ENCODE measurements at places on chromosomes 7 and 10. TPM values are rescaled to one million over a fixed set of nuclear protein-coding genes. Genes with fewer than 3 reads are reported as not detected.

DNA sequence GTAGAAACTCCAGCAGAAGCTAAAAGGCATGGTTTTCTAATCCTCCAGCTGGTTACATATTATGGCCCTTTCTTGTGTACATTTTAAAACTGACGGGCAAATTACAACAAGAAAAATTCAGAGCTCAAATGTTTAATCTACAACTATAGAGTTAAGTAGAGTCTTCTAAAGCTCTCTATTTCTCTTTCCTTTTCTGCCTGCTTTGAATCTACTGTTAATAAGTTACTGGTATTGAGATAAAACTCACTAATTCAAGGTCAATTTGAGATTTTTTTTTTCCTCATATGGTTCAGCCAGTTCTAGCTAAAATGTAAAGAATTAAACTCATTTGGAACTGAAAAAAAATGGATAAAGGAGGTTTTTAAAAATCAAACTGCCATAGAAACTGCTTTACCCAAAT lies 1.6 kb upstream of the PRSS37 start:
- DNase-seq = no peak

DNA sequence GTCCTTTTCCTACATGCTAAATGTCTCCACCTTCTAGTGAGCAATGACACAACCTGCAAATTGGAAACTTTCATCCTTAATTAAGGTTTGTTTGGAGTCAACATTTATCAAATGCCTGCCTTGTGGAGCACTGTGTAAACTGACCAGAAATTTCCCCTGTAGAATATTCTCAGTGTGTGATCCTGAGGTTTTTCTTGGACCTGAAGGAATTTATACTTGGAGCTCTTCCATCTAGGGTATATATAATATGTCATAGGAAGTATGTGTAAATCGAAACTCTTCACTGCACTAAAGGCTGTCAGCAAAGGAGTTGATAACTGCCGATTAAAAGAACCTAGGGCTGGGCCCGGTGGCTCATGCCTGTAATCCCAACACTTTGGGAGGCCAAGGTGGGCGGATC lies 152.4 kb downstream of the NSUN6 start:
- no peak for DNase-seq

TMEM196 gene
- 0.04 TPM for total RNA-seq

DNA sequence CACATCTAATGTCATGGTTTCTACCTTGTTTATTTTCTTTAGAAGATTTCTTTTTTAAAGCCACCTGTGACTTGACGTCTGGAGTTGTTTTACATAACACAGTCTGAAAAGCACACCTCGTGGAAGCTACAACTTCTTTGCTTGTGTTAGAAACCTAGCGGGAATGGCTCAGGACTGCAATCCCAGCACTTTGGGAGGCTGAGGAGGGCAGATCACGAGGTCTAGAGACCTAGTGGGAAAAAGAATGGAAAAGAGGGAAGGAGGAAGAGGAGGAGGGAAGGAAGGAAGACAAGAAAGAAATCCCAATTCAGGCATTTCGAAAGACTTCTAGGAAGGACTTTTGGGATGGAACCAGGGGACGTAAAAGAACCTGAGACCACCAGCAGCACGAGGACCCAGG lies 146.3 kb upstream of the CELF2 start:
- peak; percentile 44 for DNase-seq

DNA sequence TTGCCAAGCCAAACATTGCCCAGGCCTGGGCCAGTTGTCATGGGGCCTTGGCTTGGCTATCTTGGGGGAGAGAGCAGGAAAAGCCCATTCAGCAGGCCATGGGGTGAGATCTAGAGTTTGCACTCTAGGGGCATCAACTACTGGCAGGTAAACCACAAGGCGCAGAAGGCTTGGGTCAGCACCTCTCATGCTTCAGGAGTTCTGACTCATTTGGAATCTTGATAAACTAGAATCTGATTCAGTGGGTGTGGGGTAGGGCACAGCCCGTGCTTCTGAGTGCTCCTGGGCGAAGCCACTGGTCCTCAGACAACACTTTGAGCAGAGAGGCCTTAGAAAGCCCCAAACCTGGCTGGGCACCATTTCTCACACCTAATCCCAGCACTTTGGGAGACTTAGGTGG lies 81.1 kb downstream of the RGS10 start:
- no peak for DNase-seq

OR2A1 gene
- 0.13 TPM for total RNA-seq

DNA sequence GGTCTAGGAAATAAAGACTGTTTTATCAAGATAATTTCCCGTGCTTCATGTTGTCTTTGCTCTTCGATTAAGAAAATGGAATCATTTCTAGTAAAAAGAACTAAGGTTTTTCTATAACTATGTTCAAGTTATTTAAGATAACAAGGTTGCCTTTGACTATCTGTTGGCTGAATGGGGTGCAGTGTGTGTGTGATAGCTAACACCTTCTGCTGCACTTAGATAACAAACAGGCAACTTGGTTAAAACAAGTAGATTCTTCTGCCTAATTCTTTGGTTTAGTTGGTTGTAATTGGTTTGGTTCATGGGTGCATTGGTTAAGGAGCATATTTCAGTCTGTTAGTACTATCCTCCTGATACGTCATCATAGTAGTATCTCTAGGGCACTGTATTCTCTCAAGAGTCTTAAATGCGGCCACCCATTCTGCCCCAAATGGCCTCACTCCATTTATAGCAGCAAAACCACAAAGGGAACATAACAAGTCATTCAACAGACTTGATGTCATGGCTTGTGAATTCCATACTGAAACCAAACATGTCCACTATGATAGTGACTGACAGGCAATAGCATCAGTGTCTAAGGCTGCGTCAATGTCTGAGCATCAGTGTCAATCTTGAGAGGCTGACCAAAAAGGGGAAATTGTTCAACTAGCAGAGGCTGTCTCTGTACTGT lies 55.7 kb downstream of the CCDC3 start:
- no peak for DNase-seq

ANKRD22 gene
- total RNA-seq = not detected

GRCh38 chr7:32761451-32762205 lies 129.9 kb downstream of the KBTBD2 start:
- peak; percentile 5 for DNase-seq

DNA sequence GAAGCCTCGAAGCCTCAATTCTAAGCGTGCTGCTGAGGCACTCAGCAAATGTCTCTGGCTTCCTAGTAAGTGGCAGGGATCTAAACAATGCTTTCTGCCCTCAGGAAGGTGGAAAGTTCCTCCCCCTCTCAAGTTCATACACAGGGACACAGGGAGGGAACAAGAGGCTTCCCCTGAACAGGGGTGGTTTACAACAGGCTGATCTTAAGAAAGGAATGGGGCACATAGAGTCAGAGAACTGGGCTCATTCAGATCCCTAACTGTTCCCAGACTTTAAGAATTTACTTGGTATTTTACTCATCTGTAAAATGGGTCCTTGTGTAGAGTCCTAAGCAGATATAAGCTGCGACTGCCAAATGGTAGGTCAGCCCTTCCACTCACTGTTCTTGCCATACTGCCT lies 2.5 kb downstream of the TNS3 start:
- peak; percentile 26 for DNase-seq

DNA sequence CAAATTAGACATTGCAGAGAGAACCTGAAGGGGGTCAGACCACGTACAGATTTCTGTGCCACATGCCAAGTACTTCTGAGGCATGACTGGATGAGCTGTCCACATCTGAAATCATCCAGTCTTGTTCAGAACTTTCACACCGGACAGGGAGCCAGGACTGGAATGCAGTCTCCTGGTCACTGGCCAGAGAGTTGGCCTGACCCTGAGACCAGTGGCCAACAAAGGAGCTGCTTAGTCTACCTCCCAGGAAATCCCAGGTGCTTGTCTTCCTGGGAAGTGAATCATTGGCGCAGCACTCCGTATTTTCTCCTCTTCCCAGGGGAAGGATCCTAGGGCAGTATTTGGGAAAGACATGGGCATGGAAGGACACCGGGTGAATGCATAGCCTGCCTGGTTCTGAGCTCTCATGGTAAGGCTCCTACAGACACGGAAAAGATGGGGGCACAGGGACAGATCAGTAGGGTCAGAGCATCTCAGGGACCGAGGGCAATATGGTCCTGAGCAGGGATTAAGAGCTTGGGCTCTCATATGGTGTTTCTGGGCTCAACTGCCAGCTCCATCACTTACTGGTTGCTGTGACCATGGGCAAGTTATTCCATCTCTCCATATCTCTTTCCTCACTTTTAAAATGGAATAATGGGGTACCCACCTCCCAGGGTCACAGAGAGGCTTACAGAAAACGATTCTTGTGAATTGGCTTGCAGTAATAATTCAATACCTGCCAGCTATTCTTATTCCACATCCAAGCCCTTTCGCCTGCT lies 1.3 kb upstream of the SCD start:
- no peak for DNase-seq

DNA sequence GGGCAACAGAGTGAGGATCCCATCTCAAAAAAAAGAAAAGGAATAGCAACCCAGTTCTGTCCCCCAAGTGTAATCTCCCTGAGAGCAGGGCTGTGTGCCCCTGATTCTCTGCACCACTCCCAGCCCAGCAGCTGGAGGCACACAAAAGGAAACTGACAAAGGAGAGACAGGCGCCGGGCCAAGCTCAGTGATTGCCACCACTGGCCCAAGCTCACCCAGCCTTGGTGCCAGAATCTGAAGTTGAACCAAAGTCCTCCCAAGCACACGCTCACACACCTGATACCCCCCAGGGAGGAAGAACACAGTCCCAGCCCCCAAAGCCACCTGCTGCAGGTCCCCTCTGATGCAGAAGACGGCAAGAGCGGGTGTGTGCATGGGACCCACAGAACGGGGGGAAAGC lies 50.3 kb downstream of the TNRC18 start:
- DNase-seq = no peak

All from muscle of leg (tissue), 16 donors.